ENCODE measurements at places on chromosomes 2 and 18.

GRCh38 chr18:48879008-48879431 lies 71.7 kb downstream of the SMAD7 start:
- no peak for DNase-seq

GRCh38 chr2:17302281-17302680 lies 216.0 kb downstream of the RAD51AP2 start:
- DNase-seq: no peak

DNA sequence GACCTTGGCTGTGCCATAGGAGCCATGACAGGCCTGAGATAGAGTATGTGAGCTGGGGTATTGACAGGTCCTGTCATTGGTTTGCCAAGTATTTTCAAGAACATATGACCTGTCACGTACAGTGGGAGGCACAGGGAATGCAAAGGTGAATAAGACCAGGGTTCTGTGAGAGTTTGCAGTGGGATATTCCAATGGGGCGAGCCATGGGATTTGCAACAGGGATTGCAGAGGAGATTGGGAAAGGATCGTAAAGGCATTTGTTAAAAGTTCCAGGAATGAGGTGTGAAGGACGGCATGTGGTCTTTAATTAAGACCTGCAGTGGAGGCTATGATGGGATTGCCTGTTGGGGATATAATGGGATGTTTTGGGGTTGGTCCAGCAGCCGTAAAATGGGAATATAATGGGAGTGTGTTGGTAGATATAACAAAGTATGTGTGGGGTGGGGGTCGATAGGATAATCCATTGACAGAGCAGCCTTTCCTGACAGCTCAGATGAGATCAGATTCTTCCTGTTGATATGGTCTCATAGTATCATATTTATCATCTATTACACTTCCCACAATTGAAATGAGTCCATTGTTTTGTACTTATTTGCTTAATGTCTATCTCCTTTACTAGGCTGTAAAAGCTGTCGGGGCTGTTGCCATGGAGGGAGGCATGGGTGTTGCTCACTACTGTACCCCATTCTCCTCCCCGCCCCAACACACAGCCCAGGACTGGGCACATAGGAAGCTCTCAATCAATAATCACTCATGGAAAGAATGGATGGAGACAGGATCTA lies 38.1 kb downstream of the PKDCC start:
- no peak for DNase-seq

DNA sequence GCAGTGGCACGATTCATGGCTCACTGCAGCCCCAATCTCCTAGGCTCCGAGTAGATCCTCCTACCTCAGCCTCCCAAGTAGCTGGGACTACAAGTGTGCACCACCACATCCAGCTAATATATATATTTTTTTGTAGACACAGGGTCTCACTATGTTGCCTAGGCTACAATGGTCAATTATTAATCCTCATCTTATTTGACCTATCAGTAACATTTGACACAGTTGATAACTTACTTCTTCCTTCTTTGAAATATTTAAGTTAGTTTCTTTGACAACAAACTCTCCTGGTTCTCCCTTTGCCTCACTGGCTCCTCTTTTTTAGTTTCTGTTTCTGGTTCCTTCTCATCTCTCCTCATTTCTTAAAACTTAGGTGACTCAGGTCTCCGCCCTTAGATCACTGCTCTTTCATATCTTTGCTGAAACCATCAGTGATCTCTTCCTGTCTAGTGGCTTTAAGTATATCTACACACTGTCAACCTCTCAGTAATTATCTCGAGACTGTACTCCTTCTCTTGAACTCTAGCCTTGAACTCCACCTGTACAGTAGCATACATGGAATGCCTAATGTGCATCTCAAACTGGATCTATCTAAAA lies 11.5 kb downstream of the PGAP1 start:
- DNase-seq: peak; percentile 26

DNA sequence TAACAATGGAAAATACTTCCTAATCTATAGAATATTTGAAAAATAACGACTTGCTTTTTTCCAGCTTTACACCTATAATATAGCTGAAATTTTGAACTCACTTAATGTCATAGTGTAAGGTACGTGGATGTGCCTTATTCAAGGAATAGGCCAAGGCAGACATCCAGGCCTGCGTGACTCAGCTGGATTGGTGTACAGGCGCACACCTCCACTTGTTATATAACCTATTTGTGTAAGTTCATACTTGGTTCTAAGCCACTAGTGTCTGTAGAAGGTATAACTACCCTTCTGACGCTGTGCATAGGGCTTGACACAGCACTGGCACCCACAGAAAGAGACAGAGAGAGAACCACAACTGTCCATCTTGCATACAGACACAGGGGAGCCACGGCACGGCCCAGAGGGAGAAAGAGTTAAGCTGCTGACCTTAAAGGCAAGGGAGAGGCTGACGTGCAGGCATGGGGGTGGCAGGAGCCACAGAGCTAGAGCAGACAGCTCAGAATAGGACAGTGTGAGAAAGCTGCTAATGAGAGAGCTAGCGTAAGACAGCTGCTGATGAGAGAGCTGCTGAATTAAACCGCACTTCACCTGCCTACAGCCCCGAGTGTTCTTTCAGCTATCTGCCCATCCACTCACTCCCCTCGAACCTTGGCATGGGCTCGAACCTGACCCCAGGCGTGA lies 16.1 kb downstream of the CCDC178 start:
- DNase-seq: no peak

DNA sequence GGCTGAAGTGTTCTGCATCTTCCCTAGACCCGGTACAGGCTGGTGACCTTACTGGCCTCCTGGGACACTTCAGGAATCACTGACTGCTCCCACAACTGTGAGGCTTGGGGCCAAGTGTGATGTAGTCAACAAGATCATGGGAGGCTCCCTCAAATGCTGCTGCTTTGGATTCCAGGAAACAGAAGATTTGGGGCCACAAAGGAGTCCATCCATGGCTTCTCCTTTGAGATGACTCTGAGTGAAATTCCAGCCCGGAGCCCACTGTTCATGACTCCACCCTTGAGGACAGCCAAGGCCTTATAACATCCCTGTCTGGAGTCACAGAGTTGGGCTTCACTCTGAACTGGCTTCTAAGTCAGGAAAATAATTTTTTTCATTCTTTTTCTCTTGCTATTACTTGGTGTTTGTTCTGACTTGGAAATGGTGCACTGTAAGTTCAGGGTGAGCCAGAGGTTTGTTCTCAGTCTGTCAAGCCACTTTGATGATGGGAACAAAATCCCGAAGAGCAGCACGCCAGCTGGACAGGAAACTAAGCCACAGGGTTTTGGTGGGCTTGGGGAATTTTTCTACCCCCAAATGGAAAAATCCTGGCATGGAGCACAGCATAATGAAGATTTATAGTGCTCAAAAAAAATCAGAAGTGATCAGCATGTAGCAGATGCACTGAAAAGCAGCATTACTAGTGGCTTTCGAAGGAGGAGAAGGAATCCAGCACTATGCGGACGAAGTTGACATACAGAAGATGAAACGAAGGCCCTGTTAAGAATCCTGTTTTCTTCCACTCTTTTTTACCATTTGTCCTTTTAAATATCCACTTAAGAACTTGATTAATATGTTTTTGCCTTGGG lies 98.1 kb upstream of the ZFP36L2 start:
- no peak for DNase-seq

GRCh38 chr18:3252843-3253242 lies 5.2 kb downstream of the MYL12A start:
- DNase-seq: no peak

DNA sequence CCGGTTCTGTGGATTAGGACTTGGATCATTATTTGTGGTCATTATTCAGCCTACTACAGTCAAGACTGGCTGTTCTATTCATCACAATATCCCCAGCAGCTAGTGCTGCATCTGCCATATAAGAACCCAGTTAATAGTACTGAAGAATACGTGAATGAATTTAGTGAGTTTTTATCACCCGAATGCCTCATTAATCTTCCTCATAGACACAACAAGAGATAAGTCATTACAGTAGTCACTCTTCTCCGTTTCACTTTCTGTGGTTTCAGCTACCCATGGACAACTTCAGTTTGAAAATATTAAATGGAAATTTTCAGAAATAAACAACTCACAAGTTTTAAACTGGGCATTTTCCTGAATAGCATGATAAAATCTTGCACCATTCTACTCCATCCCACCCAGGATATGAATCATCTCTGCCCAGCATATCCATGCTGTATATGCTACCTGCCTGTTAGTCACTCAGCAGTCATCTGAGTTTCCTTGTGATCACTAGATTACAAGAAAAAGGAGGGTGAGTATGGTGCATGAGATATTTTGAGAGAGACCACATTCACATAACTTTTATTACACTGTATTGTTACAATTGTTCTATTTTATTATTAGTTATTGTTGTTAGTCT lies 363.7 kb upstream of the CHAC2 start:
- DNase-seq: no peak

DNA sequence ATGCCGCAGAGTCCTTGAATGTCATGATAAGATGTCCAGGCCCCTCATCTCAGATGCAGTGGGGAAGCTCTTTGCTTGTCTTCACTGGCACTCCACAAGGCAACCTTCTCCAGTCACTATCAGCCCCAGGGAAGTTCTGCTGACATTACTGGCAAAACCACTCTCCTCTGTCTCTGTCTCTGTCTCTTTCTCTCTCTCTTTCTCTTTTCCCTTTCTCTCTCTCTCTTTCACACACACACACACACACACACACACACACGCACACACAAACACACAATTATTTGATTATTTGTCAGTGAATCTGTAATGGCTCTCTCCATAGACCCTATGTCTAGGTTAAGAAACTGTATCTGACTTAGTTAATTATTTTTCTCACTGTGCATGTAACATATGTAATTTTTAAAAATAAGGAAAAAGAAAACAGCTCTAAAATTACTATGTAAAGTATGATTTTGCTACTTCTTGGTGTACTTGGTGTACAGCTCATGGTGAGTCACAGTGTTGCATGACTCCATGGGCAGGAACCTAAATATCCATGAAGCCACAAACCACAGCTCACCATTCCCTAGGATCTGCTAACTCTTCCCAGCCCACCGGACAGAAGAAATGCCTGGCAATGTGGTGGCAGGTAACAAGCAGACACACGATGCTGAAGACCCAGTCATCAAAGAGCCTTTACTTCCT lies 594.9 kb upstream of the ID2 start:
- no peak for DNase-seq

GRCh38 chr2:234949762-234950434 lies 1.9 kb upstream of the SH3BP4 start:
- DNase-seq: no peak

DNA sequence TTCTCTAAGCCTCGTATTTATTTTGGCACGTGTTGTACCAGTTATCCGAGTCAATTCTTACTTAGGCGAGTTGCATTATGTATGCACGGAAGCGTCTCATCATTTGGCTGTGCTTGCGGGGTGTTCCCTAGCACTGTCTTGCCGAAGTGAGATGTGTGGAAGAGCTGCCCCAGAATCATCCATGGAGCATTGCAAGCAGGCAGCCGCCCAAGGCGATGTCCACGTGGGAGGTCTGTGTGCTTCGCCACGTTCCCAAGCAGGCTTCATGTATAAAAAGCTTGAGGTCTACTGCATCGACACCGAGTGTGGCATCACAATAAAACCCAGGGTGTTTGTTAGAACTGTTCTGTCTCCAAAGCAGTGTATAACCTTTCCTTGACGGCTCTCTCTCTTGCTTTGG lies 849.9 kb downstream of the DCDC2C start:
- DNase-seq: no peak

DNA sequence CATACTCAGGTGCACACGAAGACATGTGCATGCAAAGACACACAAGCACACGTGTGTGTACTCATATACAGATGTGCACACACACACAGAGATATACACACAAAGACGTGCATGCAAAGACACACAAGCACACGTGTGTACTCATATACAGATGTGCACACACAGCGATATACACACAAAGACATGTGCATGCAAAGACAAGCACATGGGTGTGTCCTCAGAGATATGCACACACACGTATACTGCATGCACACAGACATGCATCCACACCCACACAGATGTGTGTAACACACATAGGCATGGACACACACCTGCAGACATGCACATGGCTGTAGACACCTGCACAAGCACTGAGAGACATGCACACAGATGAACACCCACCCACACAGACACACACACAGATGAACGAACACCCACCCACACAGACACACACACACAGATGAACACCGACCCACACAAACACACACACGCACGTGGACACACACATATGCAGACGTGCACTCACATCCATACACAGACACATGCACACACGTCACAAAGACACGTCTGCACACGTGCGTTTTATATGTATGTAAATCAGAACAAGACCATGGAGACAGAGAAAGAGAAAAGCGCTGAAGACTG lies 231.9 kb downstream of the TWIST2 start:
- no peak for DNase-seq

DNA sequence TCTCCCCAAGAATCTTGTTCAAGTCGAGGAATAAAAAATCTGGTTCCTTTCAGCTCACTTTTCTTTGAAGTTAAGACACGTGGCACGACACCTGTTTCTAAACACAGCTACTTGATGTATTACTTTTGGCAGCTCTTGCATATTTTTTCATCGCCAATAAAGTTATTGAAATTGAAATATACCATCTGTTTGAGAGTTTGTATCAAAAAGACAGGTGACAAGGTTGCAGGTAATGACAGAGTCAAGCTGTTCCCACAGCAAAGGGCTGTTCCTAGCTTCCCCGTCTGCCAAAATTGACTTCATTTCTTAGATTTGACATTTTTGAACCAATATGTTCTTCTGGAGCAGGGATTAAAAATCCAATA lies 5.5 kb upstream of the GPR45 start:
- DNase-seq: no peak

DNA sequence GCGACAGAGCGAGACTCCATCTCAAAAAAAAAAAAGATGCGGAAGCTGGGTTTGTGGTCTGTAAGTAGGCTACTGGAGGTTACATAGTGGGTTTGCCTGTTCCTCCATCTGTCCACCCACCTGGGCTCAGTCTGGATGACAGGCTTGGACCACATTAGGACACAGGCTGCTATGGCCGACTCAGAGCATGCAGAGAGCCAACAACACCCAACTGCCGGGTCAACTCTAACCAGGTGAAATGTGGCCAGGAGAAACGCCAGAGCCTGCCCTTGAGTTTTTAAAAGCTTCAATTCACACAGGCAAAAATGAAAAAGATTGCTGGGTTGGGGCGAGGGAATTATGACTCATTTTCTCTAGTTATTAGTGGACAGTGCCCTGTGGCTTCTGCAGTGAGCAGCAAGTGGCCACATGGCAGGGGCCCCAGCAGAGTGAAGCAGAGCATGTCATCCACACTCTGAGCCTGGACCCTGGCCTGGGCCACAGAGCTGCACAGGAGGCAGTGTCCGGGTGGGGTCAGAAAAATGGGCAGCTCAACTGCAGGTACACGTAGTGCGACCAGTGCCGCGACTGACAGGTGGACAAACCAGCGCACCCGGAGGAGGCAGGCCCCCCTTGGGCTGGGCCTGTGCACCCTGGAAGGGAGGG lies 67.4 kb downstream of the BIN1 start:
- DNase-seq: peak; percentile 54

GRCh38 chr2:130836501-130837174 lies at the start of gene ARHGEF4:
ARHGEF4 (plus strand) TSS chr2:130836914; CDS start chr2:130836954, 40 bp downstream.
- no peak for DNase-seq

Data from GM10248 (cell line).